ENCODE measurements at places on chromosomes 3 and 15.

GRCh38 chr15:25056484-25057425 lies 102.0 kb downstream of the SNRPN start:
- peak; percentile 36 for DNase-seq

DNA sequence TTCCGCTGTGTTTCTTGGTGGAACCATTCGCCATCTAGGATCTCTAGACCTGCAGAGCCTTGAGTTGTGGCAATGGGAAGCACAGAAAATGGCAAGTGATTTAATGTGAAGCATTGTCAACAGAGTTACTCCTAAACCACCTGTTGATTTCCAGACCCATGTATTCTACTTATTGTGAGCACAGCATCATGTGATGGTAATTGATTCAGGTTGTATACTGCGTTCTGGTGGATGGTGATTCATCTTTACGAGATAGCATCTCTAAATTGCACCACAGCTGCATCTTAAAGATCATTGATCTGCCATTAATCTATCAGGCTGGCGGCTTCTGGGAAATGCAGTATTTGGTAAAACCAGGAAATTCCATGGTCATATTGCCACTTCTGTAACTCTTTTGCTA lies 7.4 kb downstream of the RTP4 start:
- no peak for DNase-seq

DNA sequence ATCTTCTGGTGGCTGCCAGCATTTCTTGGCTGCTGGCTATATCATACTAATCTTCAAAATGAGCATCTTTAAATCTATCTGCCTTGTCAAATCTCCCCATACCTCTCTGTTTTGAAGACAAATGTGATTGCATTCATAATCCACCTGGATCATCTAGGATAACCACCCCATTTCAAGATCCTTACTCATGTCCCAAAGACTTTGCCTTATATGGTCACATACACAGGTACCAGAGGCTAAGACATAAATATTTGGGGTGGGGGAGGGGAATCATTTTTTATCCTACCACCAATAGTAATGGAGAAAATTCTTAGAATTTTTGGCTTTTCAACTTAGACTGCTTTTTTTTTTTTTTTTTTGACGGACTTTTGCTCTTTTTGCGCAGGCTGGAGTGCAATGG lies 970.8 kb downstream of the PLOD2 start:
- no peak for DNase-seq

- DNase-seq, result no peak
Observed at GRCh38 chr15:67127965-67128364, 62.6 kb downstream of the SMAD3 start.

DNA sequence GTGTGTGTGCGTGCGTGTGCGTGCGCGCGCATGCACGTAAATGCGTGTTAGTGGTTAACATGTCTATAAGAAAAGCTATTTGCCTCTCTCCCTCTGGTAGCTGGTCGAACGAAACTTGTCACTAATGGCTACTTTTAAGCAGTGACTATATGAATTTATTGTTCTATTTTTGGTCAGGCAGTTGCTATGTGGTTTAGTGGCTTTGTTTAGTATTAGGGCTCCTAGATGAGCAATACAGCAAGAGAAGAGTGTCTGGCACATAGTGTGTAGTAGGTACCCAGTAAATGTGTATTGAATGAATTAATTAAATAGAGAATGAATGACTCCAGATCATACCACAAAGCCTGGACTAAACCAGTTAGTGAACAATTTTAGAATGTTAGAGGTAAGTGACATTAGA lies 171.6 kb downstream of the PPM1L start:
- no peak for DNase-seq

DNA sequence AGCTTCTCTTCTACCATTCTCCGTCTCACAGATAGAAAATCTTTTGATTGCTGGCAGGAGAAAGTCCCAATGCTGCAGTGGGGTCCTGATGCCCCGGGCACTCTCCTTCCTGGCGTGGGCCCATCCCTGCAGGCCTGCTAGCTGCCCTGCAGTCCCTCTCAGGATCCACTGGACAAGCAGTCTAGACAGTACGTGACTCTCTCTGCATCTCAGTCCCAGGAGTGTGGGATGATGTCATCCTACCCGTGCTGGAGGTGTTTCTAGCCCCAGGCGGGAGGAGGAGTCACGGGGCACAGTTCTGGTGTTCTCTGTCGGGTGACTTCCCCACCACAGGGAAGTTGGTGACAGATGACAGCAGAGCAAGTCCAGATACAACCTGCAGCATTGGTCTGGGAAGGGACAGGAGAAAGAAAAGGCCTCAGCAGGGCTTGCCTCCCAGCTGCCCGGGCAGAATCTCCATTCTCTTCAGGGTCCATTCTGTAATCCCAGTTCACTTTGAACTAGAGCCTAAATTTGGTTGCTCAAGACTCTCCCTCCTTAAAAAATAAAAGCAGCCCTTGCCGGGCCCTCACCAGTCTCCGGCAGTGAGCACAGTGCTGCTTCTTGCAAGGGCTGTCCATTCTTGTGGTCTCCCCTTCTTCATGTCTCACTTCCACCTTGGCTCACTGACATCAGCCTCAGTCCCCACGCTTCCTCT lies 30.6 kb downstream of the SLC28A1 start:
- DNase-seq, result peak; percentile 88

Data from activated CD8-positive, alpha-beta memory T cell treated with anti-CD3 and anti-CD28 coated beads, Interleukin-2, amount 10 ng/mL, durations not matched to agents 7 days and 5 days (primary cell).